ENCODE measurements at places on chromosomes 2 and 18.

GRCh38 chr2:147223119-147223518, 621.7 kb upstream of the ACVR2A start:
- no peak for DNase-seq

- no peak for DNase-seq
These were observed 744.3 kb upstream of the ACVR2A start for GRCh38 chr2:147100406-147101035.

DNA sequence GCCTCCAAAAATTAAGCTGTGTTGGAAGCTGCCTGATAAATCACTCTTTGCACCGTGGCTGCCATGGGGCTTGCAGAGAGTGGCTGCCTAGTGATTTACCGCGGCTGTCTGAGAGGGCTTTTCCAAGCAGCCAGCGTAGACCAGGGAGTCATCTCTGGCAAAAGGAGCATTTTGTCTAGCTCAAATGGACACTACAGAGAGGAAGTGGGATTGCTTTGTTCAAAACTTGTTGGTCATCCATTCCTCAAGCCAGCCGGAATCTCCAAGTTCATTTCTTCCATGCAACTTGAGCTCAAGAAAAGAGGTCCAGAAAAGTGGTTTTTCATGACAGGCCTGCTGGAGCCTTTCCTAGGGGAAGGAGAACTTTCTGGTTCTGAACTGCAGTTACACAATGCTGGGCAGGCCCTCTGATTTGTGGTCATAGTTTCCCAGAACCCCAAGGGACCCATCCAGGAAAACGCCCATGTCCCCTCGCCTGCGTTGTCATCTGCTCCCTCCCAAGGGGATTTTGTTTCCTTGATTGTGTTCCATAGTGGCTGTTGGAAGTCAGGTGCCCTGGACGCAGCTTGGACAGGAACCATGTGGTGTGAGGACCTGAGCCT, 108.1 kb downstream of the TRIB2 start:
- no peak for DNase-seq

- DNase-seq = no peak
These were observed 126.3 kb upstream of the LMAN1 start for GRCh38 chr18:59485382-59485781.

DNA sequence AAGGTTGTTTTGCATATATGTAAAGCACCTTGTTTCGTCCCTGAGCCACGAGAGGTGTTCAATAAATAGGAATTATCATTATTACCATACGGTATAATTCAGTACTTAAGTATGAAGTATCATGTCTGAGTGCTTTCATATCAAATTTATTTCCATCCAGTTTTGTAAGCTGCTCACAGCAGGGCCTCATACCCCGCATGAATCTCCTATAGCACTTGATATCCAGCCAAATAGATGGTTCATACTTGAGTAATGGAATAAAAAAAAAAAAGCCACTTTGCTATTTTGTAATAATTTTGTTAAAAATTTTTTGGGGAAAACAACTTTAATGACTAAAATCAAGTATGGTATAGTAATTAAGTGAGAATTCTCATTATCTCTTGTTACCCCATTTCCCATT, 160.8 kb upstream of the NOSTRIN start:
- DNase-seq = no peak

DNA sequence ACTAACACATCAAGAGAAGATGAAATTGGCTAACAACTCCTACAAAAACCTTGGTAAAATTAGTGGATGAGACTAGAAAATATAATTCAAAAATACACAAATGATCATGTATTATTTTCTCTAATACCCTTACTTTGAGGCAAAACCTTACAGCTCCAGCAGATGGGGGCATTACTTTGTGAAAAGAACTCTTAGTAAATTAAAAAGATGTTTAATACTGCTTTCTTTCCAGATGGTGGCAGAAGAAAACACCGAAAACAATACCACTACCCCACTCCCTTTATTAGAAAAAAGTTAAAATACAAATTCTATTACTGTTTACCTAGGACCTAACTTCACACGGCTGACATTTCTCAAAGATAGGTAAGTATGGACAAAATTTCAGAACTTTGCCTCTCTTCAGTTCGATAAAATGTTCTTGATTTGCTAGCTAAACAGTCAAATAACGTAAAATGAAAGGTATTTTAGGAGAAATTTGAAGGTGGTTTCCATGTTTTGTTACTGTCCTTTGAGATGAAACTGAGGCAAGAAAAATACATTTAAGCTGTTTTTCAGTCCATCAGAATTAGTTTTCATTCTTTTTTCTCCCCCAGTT, 30.6 kb downstream of the ORC4 start:
- DNase-seq = no peak

GRCh38 chr2:74406035-74406434, 15.4 kb downstream of the C2orf81 start:
- DNase-seq = no peak

- DNase-seq = no peak
These were observed 275.3 kb downstream of the EIPR1 start for GRCh38 chr2:3102081-3102921.

GRCh38 chr2:66428986-66429612, 5.8 kb upstream of the MEIS1 start:
- no peak for DNase-seq

DNA sequence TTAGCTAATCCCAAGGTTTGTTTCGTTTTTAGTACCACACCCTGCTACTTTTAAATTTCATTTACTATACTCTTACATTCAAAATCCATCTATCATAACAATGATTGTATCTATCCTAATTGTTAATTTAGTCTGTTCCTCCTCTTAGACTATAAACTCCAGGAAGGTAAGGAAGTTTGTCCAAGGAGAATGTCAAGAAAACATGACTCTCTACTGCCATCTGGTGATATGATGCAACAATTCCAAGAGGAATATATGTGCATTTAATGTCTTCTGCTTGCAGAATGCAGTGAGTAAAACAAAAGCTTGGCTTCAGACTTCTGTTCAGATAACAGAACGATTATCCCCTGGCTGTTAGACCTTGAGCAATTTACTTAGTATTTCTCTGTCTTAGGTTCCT, 1267.1 kb downstream of the LRP1B start:
- DNase-seq = no peak

DNA sequence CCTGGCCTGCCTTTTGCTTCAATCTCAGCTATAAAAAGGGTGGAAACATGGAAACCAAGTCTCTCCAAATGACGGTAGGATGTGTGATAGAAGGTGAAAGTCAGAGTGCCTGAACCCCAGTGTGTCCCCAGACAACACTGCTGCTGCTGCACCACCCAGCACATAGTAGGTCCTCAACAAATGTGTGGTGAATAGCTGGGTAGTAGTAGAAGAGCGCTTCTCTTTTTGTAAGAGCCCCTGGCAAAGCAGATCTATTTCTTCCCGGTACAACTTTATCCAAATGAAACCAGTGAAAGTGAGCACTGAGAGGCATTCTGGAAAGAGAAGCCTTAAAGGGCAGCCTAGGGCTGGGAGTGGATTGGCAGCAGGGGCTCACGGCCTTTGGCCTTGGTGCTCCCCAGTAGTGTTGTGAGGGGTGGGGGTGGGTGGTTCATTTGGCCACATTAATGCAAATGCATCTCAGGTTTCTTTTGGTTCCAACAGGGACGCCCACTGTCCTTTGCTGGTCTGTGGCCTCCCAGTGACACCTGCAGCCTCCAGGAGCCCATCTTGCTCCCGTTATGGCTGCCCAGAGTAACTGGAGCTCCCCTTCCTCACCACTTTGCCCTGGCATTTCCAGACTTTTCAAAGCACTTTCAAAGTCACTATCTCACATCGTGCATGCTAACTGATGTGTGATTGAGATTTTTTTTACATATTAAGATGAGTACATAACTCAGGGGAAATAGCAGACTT, 304.3 kb upstream of the EPAS1 start:
- DNase-seq = no peak

DNA sequence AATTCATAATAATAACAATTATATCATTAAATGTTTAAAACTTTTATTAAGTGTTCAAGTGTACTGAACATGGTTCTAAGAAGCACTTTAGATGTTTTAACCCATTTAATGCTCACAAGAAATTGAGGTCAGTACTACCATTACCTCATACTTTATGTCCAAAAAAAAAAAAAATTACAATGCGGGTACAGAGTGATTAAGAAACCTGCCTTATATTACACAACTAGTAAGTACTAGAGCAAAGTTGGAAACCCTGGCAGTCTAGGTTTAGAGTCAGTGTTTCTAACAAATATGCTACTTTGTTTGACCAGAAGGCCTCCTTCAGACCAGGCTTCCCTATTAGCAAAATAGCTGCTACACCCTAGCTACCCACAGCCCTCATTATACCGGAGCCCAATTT, 28.5 kb downstream of the PLEKHM3 start:
- no peak for DNase-seq

DNA sequence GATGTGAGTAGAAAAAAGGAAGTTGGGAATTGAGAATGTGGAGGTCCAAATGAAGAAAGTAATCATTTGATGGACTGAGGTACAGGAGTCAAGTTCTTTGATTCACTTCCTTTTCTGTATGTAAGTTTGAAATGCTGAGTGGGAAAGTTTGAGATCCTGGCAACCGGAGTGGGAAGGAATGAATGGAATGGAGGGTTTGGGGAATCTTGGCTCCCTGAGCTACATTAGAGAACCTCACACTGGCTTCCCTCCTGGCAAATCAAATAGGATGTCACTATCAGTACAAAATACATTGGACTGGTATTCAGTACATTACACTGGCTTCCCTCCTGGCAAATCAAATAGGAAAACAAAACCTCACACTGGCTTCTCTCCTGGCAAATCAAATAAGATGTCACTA, 9.8 kb upstream of the RNF138 start:
- no peak for DNase-seq

- DNase-seq = no peak
These were observed 68.1 kb upstream of the CTAGE1 start for GRCh38 chr18:22485808-22486244.

DNA sequence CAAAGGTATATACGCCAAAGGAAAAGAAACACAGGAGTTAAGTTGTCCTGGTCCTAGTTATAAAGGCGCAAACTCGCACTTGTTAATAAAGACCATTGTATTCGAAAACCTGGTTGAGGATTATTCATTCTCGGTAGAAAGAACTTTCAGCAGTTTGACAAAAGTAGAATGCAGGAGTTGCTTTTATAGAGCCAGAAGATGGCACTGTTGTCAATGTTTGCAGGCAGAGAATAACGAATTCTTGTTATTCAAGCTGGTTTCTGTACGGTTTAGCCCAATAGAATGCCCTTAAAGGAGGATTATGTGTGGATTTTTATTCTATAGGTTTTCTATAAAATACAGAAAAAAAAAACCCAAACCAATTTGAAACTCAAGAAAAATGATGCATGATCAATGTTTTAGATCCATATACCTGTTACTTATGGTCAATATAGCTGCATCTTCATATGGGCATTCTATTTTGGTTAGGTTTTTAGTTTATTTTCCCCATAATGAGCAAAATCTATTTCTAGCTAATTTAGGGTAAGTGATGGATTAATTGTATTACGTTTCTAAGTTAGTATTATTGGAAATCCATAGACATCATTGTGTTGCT, 510.3 kb downstream of the PLCL1 start:
- no peak for DNase-seq

DNA sequence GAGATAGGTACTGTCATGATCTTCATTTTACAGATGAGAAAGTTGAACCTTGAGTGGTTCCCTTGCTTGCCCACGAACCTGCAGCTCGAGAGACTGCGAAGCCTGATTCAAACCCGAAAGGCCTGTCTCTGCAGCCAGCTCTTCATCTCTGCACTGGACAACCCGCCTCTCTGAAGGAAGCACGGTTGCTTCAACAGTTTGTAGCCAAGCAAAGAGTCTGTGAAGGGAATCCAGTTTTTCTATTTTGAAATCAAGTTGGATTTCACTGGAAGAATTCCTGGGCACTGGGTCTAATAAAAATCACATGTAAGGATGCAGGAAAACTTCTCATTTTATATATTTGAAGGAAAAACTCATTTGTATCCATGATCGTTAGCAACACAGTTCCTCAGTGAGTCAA, 21.3 kb upstream of the ICOS start:
- no peak for DNase-seq

DNA sequence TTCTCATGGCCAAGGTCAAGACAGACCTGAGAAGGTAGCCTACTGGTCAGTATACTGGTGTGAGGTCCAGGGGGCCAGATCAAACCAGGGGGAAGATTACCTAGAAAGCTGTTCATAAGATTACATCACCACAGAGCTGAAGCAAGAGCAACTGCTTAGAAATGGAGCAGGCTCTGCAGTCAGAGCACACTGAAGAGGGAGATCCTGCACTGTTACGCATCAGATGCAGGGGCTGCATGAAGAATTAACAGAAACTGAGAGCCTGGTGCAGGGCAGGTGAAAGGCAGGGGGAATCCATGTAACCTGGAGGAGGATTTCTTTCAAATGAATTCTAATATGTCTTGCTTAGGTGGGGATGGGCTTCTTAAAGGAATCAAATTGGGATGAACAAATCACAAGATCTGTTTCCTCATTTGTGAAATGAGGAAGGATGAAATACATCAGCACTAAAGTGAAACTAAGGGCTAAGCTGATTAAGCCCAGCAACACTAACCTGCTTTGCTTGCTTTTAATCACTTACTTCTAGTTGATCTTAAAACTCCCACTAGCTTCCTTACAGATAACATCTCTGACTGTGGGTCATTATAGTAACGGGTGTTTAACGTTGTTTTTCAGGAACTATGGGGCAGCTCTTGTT, 74.3 kb upstream of the ADAM23 start:
- no peak for DNase-seq

GRCh38 chr2:43676322-43677050, at the start of gene C1GALT1C1L:
Gene C1GALT1C1L (minus strand): TSS chr2:43676429. CDS start chr2:43676322, 107 bp downstream.
- no peak for DNase-seq

- DNase-seq = no peak
These were observed 34.6 kb downstream of the PRPF40A start for GRCh38 chr2:152682663-152683062.

DNA sequence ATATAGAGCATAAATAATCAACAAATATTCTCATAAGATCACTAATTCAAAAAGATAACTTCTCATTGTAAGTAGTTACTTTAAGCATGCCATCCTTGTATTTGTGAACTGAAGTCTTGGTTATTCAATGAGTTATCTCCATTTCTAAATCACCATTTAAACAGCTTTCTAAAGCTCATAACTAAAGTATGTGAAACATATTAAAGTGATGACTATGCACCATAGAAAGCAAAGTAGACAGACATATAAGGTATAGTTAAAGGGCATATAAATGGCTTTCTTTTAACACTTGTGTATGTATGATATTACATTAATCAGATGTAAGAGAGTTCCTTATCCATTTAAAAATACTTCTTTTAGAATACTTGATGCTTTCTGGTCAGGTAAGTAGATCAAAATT, 83.5 kb downstream of the IKZF2 start:
- DNase-seq = no peak

GRCh38 chr18:13640266-13640860, 86.0 kb downstream of the FAM210A start:
- DNase-seq = no peak
